Glomerular endothelial cell (primary cell): ENCODE measurements at places on chromosomes 6 and 20.

DNA sequence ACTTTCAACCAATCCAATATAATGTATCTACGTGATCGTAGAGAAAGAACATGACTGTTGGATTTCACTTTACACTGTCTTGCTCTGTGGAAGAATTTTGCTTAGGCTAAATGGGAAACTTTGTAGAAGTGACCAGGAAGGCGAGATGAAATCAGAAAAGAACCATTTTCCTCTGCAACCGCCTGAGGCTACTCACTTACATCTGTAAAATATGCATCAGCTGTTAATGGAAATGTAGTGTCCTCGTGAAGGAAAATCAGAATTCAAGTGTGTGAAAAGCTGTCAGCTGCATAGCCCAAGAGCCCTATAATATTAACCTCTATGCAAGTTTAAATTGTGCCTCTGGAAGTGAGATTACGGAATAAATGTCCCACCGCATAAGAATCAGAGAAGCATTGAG, 277.9 kb downstream of the C6orf118 start:
- DNase-seq = no peak

GRCh38 chr6:36160147-36160760, 29.9 kb downstream of the MAPK13 start:
- DNase-seq = no peak

DNA sequence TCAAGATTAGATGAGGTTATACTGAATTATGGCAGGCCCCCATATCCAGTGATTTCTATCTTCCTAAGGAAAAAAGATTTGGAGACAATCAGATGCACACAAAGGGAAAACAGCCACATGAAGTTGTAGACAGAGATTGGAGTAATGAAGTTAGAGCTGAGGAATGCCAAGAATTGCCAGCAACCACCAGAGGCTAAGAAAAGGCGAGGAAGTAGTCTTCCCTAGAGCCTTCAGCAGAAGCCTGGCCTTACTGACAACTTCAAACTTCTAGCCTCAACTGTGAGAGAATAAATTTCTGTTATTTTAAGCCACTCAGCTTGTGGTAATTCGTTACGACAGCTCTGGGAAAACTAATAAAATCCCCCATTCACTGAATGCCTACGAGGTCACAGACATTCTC, 473.9 kb downstream of the COL12A1 start:
- DNase-seq = no peak

GRCh38 chr6:119985952-119986736, 636.6 kb upstream of the MAN1A1 start:
- DNase-seq = no peak

GRCh38 chr6:37711331-37712241, 13.9 kb upstream of the MDGA1 start:
- DNase-seq = no peak

DNA sequence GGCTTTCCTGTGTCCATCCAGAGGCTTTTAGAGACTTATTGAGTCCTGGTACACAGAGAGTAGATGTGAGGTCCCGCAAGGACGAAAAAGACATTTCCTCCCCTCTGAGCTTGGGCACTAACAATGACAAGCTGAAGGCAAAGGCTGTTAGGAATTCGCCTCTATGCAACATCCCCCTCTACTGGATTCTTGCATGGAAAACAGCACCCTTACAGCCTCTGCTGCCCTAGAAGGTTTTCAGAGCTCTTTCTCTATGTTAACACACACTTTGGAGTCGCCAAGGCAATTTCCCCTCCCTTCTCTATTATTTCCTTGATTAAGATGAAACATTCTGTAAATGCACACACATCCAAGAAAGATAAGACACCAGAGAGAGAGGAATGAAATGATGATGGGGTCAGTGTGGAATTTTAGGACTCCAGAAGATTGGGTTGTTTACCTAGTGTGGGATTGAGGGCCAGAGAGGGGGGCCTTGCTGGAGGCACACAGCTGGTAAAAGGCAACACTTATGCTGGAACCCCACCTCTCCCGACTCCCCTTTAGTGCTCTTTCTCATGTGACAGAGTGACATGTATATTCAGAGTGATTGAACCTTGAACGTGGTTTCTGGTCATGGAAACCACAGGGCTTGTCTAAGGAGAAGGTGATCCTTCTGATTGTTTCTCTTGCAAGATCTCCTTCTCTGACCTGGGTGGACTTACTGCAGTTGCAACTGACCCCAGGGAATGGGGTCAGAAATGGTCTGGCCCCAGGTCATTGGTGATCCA, 300.7 kb downstream of the CLIC5 start:
- peak; percentile 78 for DNase-seq

DNA sequence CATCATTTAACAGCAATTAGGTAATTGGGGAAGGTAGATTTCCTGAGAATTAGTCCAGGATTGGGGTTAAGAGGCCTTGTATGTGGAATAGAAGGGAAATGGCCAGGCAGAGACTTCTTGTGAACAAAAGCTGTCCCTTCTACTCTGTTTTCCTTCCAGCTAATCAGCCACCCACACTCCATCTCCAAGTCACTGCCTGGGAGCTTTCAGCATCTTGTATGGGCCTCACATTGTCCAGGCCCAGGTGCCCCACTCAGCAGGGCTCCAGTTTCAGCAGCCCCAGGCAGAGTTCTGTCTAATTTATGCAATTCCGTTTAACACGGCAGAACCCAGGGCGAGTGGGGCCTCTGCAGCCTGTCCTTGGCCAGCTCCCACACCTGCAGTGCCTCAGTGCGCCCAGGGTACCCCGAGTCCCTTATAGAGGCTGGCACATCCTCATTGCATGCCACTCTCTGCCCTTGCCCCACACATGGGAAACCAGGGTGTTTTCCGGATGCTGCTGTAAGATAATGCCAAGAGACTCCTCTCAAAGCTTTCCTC, 113.0 kb downstream of the EDN3 start:
- DNase-seq = no peak

GRCh38 chr6:30272032-30272431, 54.7 kb upstream of the TRIM39 start:
- DNase-seq = no peak

DNA sequence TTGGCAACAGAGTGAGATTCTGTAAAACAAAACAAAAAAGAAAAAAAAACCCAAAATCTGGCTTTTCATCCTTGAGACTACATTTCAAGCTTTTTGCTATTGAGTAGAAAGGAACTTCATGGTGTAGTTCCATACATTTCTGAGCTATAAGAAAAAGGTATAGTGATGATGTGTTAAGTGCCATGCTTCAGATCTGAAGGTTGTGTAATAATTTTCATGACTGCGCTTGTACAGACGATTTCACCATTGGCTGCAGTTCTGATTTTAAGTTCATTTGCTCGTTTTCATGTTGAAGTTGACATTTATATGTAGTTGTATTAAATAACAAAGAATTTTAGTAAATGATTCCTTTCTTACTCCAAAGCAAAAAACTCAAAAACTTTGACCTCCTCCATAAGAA, 247.6 kb downstream of the ARID1B start:
- DNase-seq = no peak

GRCh38 chr6:14709066-14709670, 536.7 kb upstream of the JARID2 start:
- DNase-seq = no peak

GRCh38 chr6:110053395-110054240, 75.5 kb downstream of the GPR6 start:
- DNase-seq = peak; percentile 48

DNA sequence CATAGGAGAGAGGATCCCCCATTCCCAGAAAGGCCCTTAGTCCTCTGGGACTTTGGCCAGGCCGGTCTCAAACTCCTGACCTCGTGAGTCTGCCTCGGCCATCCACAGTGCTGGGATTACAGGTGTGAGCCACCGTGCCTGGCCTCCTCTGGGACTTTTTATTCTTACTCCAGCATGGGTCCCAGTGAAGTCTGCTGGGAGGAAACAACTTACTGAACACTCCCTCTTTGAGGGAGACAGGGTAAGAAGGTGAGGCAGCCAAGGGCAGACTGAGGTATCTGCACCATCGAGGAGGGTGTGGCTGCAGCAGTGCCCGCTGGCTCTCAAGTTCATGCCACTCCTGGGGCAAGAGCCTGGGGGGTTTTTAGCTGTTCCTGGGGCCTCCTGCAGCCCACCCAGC, 2.4 kb downstream of the BAK1 start:
- no peak for DNase-seq

DNA sequence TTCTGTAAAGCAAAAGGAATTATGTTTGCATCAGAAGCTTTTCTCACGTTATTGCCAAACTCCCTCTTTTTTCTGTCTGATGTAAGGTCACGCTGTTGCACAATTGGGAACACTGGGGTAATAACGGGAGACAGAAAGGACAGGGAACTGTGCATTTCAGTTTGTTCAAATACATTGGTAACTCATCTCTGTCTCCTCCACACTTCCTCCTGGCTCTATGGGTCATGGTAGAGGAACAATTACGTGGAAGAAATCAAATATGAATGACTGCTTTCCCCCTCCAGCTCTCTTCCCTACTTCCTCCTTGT, 132.2 kb upstream of the TNFAIP3 start:
- no peak for DNase-seq

- DNase-seq = no peak
Measured at GRCh38 chr6:80608881-80609280, 502.4 kb downstream of the BCKDHB start.

- DNase-seq = no peak
Measured at GRCh38 chr6:157561929-157562810, 181.2 kb downstream of the ZDHHC14 start.

GRCh38 chr20:62063315-62063980, 2.2 kb downstream of the TAF4 start:
- no peak for DNase-seq

- no peak for DNase-seq
Measured at GRCh38 chr20:33433465-33434234, 9.9 kb downstream of the SNTA1 start.

- DNase-seq = no peak
Measured at GRCh38 chr20:49821870-49822331, 9.3 kb downstream of the SLC9A8 start.

- DNase-seq = no peak
Measured at GRCh38 chr6:1054653-1055014, 257.3 kb upstream of the FOXQ1 start.

DNA sequence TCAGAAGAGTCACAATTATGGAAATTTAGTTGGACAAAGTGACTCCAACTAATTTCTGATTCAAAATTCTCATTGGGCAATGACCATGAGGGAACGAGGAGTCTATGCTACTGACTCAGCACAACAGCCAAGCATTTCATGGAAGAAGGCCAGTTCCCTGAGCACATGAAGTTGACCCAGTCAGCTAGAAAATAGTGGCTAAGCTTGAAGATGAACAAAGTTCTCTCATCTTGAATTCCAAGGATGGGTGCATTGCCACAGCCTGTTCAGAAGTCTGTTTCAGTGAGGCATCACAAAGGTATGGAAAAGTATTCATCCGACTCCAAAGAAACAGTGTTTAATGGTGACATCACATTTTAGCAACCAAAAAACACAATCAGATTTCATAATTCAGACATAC, 676.9 kb downstream of the HACE1 start:
- DNase-seq = no peak

DNA sequence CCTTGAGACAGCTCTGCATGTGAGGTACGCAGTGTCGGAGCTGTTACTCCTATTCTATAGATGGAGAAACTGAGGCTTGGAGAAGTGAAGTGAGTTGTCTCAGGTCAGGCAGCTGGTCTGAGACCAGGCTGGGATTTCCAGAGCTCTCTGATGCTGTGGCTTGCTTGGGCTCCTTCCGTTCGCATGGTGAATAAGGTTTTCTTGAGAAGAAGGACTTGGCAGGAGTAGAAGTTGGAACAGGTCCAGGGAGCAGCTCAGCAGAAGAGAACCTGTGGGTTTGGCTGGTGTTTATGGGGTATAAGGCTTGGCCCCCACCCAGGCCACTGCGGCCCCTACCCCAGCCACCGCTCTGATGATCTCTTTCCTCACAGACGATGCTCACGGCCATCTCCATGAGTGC, 7.4 kb downstream of the SLC12A5 start:
- no peak for DNase-seq

DNA sequence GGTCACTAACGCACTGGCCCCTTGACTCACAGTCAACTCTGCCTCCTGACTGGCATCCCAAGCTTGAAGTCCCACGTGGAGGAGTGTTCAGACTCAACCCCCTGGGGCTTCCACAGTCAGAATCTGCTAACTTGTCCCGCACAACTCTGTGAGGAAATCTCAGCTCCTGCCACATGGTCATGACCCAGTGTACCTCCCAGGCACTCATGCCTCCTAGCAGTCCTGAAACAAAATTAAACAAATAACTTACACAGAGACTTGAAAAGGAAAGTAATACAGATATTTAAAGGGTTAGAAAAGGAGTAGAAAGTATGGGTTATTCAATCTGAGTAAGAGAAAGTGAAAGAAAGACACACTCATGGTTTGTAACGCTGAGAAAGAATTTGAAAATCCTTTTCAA, 134.9 kb downstream of the GMDS start:
- no peak for DNase-seq

GRCh38 chr20:61603715-61604114, 351.7 kb downstream of the CDH4 start:
- DNase-seq = no peak

- DNase-seq = no peak
Measured at GRCh38 chr6:158502263-158502950, 57.5 kb upstream of the TMEM181 start.

DNA sequence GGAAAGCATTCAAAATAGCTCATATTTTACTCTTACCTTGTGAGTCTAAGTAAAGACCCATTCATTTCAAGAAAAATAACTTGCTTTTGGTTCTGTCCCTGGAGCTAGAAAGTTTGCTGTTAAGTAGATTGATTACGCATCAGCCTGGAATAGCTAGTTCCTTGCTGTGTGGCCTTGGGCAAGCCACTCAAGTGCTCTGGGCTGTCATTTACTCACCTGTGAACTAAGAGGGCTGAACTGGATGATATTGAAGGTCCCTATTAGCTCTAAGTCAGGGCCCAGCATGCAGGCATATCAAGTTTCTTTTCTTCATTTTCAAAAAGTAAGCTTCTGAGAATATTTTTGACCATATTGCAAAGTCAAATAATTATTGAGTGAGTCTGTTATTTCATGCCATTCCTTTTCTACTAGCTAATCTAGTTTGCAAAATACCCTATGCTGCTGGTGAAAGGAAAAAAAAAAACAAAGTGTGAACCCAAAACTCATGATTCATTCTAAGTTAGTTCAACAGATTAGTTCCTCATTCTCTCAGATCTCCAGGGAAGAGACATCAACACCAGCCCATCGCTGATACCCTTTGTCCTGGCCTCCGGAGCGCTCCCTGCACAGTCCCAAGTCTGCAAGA, 106.5 kb upstream of the GMDS start:
- DNase-seq = no peak

DNA sequence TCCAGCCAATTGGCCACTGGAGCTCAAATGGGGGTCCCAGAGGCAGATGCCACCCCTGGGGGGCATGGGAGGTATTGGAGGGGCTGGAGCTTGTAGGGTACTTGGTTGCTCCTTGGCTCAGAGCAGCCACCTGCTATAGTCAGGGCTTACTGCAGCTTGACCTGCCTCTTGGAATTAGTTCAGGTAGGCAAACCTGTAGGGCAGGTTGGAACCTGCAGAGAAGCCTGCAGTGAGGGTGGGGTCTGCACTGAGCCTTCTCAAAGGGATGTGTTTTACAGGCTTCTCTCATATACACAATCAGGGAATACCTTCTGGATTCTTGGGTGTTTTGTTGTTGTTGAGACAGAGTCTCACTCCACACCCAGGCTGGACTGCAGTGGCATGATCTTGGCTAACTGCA, 94.2 kb upstream of the MYL9 start:
- no peak for DNase-seq
